Glutamatergic neuron (in vitro differentiated cells): ENCODE measurements at places on chromosomes 12 and 14.
A peak's percentile ranks its signal among the peaks of the same experiment; 100 is the strongest.

GRCh38 chr12:70487440-70487839 lies 121.3 kb downstream of the KCNMB4 start:
- no peak for DNase-seq

DNA sequence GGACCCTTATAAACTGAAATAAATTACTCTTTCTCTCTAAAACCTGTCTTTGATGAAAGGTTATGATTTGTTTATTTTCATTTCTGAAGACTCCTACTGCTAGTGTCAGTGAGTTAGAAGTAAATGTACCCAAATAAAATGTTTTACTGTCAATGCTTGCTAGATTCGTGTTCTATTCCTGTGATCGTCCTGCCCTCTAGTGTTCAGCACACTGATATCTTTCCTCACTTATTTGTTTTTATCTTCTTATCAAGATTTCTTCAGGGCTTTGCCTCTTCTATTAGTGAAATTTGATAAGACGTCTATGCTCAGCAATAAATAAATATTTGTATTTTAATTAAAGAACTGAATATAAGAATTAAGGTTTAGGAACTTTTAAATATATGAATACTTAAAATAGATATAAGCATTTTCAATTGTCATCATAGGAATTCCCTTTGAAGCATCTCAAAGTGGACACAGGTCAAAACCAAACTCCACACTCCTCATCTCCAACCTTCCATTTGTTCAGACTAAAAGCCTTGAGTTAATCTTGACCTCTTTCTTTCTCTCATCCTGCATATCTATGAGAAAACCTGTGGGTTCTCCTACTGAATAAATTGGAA lies 75.8 kb downstream of the C12orf50 start:
- no peak for DNase-seq

DNA sequence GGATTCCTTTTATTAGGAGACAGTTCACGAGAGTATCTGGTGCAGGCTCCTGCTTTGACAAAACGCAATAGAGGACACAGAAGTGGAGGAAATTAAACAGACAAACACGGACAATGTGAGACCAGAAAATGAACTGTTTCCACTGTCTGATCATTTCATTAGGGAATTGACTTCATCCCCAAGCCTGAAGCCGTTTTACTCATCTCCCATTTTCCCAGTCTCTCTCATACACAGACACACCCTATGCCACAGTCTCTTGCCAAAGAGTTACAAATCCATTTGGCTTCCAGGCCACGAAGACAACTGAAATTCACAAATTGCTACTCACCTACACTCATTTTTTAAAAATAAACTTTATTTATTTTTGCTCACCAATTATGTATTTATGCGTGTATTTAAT lies 1087.8 kb upstream of the TMEM132C start:
- no peak for DNase-seq

DNA sequence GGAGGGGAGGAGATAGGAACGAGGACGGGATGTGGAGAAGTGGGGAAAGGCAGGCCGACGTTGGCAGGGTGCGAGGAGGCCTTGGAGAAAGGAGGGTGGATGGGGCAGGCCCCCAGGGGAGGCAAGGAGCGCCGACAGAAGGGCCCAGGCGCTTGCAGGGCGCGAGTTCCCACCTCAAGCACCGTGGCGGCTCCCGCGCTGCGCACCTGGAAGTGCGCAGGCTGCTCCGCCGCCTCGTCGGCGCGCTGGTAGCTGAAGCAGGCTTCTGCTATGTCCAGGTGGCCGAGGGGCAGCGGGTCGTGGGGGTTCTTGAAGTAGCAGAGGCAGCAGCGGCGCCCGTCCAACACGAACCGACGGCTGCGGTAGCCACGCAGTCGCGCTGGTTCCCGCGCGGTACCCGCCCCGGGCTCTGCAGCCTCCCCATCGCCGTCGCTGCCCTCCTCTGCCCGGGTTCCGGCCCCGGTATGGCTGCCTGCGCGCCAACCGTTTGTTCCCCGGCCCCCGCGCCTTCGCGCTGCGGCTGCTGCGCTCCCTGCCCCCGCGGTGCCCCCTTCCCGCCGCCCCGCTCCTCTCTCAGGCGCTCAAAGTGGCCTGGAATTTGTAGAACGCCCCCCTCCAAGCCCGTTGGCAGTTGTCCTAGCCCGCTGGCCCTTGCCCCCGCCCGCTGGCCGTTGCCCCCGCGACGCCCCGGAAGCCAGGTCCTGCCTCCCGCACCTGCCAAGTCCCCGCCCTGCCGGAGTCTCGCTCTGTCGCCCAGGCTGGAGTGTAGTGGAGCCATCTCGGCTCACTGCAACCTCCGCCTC lies 1.1 kb upstream of the ACTR6 start:
- peak; percentile 69 for DNase-seq

DNA sequence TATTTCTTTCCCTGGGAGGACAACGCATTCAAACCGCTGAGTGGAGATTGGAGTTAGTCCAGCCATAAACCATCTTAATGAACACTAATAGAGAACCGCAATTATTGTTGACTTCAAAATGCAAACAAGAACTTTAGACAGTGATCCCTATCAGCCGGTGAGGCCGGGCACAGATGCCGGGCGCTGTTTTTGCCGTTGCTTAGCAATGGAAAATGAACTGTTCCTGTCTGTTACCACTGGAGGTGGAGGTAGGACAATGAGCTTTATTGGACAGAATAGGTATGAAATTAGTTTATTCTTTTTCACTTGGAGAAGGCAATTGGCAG lies 216.8 kb downstream of the TTC8 start:
- no peak for DNase-seq

DNA sequence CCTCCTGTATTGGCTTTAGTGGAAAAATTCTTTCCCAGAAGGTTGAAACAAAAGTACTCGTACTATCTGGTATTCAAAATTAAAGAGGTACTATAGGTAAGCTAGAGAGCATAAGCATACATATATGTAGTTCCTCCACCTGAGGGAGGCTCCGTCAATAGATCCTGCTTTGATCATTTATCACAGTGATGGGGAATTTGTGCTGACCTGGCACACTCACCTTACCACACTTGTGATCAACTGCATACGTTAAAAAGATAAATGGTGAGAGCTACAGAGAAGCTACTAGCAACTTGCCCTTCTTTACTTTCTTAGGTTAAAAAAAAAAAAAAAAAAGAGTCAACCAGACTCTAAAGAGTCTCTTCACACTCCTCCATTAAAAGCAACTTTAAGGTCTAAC lies 2.5 kb downstream of the CAPRIN2 start:
- DNase-seq, result no peak

- no peak for DNase-seq
These were observed 184.7 kb downstream of the TBX5 start for GRCh38 chr12:114221136-114221833.

- no peak for DNase-seq
These were observed 200.7 kb downstream of the C12orf50 start for GRCh38 chr12:87828382-87828973.

DNA sequence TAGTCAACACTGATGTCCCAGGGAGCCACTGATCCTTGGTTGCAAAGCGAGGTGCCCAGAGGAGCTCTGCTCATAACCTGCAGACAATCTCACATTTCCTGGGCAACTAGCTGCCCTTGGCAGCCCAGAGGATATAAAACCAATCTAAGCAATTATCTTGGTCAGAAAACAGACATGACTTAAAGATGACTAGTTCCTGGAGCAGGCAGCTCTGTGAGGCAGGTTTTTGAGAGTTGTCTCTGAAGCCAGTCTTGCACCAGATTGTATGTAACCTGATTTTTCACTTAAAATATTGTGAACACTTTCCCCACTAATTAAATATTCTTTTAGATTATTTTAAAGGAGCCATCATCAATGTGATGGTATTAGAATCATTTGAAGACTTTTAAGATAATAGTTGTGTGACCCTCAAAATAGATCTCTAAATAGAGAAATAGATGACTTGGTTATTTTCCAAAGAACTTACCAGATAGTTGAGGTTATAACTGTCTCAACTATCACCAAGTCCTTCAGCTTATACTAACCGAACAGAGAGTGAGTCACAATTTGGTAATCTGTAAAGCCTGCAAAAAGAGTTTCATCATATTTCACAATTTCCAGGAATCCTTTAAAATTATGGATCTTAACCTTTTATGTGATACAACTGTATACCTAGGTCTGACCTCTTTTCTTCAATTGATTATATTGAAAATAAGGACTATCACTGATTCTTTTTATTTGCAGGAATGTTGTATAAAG lies 75.9 kb downstream of the LIN7A start:
- DNase-seq, result no peak

DNA sequence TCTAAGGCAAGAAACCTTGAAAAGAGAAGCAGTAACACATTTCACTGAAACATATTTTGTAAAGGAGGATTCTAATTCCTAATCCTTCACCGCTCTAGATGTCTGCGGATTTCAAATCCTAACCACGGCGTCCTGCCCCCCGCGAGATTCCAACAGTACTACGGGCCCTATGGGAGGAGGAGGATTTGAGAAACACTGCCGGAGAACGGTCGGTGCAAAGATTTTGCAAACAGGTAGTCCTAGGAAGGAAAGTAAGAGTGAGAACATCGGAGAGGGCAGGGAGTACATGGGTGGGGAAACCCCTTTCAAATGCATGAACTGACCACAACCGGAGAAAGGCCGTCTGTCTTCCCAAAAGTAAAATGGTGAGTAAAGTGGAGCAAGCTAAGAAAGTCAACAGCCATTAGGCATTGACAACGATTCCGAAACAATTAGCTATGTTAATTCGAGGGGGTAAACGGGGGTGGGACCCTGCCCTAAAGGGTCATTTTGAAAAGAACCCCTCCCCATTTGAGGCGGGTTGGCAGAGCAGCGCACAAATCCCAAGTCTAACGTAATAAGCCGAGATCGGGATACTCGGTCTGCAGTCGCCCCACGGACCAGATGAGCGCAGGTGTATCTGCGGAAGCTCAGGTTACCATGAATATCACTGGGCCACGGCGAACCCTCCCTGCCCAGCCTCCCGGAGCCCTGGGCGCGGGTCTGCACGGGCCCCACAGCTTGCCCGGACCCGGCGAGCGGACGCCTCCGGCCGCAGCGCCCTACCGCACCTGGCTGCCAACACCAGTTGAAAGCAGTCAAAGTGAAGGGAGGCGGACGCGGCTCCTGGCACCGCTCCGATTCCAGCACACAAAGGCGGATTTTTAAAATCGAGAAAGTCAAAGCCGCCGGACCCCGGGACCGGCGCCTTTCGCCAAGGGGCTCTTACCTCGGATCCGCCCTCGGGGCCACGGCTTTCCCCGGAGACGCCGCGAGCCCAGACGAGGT lies 662 bp downstream of the EPS8 start:
- DNase-seq, result no peak

- DNase-seq, result no peak
These were observed 528.4 kb upstream of the LMO3 start for GRCh38 chr12:17134315-17134714.

DNA sequence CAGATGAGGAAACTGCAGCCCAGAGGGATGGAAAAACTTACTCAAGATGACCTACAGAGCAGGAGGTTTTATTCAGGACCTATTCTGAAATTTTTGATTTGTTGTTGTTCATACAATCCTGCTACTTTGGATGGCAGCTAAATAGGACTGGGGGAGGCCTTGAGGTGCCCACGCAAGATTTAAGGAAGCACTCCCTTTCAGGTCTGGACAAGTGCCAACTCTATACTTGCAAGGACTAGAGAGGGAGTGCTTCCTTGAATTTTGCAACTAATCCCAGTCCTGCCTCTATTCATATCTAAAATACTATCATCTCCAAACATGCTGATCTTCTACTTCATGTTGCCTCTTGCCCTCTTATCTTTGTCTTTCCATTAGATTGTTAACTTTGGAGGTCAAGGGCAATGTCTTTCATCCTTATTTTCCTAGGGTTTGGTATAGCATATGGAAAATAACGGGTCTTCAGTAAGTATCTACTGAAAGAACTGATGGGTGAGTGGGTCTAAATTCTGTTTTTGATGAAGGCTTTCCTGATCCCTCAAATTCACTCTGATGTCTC lies 28.6 kb upstream of the PPM1H start:
- no peak for DNase-seq

DNA sequence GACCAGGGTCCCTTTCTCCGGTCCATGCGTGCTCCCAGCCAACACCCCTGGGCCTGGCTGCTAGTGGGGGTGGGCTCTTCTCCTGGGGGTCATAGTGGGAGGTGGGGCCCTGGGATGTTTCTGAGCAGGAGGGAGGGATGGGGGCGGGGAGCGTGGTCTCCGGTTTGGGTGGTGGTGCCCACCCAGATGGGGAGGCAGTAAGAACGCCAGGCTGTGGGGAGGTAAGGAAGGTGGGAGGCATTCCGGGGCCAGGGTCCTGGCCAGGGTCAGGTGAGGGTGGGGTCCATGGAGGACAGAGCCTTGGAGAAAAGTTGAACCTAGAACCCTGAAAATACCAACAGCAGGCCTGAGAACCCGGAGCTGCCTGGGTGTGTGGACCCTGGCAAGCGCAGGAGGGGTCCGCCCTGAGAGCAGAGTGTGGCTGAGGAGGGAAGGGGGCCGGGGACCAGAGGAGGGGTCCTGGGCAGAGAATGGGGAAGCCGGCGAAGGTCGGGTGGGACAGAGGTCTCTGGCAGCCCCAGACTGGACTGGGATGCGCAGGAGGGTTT lies 5.7 kb downstream of the CRIP2 start:
- no peak for DNase-seq

DNA sequence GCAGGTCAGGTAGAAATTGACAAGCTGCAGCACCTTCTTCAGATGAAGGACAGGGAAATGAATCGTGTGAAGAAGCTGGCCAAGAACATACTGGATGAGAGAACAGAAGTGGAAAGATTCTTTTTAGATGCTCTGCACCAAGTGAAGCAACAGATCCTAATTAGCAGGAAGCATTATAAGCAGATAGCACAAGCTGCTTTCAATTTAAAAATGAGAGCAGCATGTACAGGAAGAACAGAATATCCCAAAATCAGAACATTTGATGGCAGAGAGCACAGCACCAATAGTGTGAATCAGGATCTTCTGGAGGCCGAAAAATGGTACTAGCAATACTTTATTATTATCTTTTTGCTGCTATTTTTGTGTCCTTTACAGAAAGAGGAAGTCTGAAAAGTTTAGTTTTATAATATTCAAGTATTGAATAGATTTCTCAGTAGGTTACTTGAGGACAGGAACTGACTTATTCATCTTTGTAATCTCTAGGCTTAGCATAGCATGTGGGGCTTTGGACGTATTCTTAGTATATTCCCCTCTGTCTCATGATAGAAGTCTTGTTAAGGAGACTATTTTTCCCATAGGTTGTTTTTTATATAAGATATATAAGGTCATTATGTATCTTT lies 30.8 kb downstream of the BBOF1 start:
- no peak for DNase-seq

- DNase-seq, result no peak
These were observed 161.3 kb downstream of the KITLG start for GRCh38 chr12:88418856-88419497.

GRCh38 chr14:100532154-100532861 lies 54.9 kb downstream of the BEGAIN start:
- peak; percentile 22 for DNase-seq

GRCh38 chr14:92601131-92601710 lies 87.6 kb downstream of the RIN3 start:
- DNase-seq, result no peak

DNA sequence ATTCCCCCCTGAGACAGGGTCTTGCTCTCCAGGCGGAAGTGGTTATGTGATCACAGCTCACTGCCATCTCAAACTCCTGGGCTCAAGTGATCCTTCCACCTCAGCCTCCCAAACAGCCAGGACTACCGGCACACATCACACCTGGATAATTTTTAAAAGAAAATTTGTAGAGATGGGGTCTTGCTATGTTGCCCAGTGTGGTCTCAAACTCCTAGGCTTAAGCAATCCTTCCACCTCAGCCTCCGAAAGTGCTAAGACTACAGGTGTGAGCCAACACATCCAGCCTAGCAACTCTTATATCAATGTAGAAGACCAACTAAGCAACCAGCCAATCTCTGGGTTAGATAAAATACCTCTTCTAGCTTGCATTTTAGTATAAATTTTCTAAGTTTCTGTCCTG lies 297.2 kb downstream of the MED13L start:
- DNase-seq, result no peak
